ENCODE measurements at places on chromosomes 13 and 19. TPM values are rescaled to one million over a fixed set of nuclear protein-coding genes. Genes with fewer than 3 reads are reported as not detected.
A peak's percentile ranks its signal among the peaks of the same experiment; 100 is the strongest.

NXNL1 gene
- not detected for polyA plus RNA-seq

GRCh38 chr19:5050067-5050656 is 81.2 kb downstream of the KDM4B start:
- peaks cover 46% of the 10 kb centered on the region for H3K4me1 ChIP-seq
- no peak overlapping the region for H3K27ac ChIP-seq
- H3K36me3 ChIP-seq: no peaks in the 10 kb centered on the region
- no peaks in the 10 kb centered on the region for H3K27me3 ChIP-seq
- H3K4me3 ChIP-seq: no peak overlapping the region
- no peak for DNase-seq

OSCAR gene
- 0.97 TPM for polyA plus RNA-seq

- H3K27me3 ChIP-seq: no peaks in the 10 kb centered on the region
- peaks cover 10% of the 10 kb centered on the region for H3K36me3 ChIP-seq
- DNase-seq: no peak
Observed at GRCh38 chr13:49454388-49455006, 10.4 kb downstream of the SETDB2 start.

GRCh38 chr19:49472936-49473335 is 1.1 kb upstream of the FLT3LG start:
- no peak for DNase-seq
- no peaks in the 10 kb centered on the region for H3K27me3 ChIP-seq
- H3K4me1 ChIP-seq: peaks cover 5% of the 10 kb centered on the region
- no peaks in the 10 kb centered on the region for H3K36me3 ChIP-seq
- no peak overlapping the region for H3K27ac ChIP-seq
- H3K4me3 ChIP-seq: no peak overlapping the region

DNA sequence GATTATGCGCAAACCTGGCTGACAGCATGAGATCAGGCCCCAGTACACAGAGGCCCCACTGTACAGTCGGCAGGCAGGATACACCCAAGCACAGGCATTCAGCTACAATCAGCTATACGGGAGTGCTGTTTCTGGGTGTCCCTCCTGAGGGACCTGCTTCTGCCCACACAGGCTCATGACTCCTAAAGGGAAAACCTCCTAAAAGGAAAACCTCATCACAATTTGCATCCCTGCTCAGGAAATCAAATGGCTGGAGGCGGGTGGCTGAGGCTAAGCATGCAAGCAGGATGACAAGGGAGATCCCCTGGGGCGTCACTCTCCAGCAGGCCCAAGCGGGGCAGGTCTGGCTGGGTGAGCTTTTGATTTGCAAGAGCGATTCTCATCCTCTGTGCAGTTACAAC is 99.8 kb downstream of the CRYL1 start:
- no peak overlapping the region for H3K4me3 ChIP-seq
- H3K27me3 ChIP-seq: no peaks in the 10 kb centered on the region
- H3K36me3 ChIP-seq: no peaks in the 10 kb centered on the region
- DNase-seq: peak; percentile 39
- H3K4me1 ChIP-seq: no peaks in the 10 kb centered on the region

ANKRD24 gene
- 0.87 TPM for polyA plus RNA-seq

DNA sequence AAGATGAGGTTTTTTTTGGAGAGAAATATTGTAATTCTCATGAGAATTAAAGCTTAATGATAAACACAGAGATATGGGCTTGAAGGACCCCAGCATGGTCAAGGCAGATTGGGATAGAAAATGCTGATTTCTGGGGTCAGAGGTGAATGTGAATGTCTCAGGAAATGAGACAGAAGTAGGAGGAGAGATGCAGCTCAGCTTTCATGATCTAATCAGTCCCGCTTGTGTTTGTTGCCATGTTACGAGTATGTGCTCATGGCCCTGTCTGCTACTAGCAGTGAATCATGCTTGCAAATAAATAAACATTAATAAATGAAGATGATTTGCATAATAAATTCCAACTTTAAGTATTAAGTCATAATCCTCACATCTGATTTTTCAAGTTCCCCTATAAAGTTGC is 23.0 kb upstream of the NDFIP2 start:
- H3K27me3 ChIP-seq: no peaks in the 10 kb centered on the region
- H3K4me3 ChIP-seq: no peak overlapping the region
- no peak for DNase-seq
- no peaks in the 10 kb centered on the region for H3K36me3 ChIP-seq
- no peaks in the 10 kb centered on the region for H3K4me1 ChIP-seq

DNA sequence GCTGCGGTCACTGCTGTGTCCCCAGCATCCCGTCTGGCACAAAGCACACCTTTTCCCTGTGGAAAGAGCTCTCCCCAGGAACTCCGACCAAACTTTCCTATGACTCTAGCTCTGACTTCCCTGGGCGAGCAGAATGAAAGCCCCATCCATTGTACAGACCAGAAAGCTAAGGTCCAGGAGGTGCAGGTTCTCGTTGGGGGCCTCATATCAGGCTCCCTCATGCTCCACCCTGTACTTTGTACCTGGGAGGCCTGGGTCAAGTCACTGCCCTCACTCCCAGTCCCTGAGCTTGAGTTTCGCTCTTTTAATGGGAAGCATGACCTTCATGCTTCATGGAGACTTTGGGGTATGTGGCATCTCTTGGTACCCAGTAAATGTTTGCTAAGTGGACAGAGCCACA is 18.4 kb downstream of the CYTH2 start:
- H3K27me3 ChIP-seq: no peaks in the 10 kb centered on the region
- DNase-seq: no peak
- H3K27ac ChIP-seq: peak overlapping the region; percentile 77
- H3K36me3 ChIP-seq: no peaks in the 10 kb centered on the region
- no peak overlapping the region for H3K4me3 ChIP-seq
- peaks cover 3% of the 10 kb centered on the region for H3K4me1 ChIP-seq
